NCI-H1694 treated with DMSO at 0.1 percent for 48 hours (cell line): ENCODE measurements at places on chromosomes 11 and 22.

GRCh38 chr11:126305699-126306098 lies 1.8 kb downstream of the DCPS start:
- DNase-seq: no peak

DNA sequence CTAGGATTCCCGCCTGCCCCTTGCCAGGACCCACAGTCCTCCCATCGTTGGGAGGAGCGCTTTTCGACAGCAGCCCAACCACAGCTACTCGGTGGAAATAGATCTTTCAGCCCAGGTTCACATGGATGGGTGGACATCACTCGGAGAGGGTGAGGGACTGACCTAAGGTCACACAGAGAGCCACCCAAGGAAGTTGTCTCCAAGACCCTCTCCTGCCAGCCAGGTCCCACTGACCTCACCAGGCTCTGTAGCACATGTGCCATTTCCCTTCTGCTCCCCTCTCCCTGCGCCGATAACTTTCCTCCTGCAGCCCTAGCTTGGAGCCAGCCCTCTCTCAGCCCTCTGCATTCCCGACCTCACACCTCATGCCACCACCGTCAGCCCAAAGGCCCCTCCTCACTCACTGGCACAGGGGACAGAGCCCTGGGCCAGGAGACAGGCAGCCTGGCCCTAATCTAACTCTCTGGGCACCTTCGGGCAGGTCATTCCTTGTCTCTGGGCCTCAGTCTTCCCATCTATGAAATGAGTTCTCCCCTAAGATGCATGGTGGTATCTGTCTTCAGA lies 4.7 kb downstream of the KCNJ4 start:
- no peak for DNase-seq

- no peak for DNase-seq
Observed at GRCh38 chr11:17019232-17019631, 5.0 kb upstream of the PLEKHA7 start.

DNA sequence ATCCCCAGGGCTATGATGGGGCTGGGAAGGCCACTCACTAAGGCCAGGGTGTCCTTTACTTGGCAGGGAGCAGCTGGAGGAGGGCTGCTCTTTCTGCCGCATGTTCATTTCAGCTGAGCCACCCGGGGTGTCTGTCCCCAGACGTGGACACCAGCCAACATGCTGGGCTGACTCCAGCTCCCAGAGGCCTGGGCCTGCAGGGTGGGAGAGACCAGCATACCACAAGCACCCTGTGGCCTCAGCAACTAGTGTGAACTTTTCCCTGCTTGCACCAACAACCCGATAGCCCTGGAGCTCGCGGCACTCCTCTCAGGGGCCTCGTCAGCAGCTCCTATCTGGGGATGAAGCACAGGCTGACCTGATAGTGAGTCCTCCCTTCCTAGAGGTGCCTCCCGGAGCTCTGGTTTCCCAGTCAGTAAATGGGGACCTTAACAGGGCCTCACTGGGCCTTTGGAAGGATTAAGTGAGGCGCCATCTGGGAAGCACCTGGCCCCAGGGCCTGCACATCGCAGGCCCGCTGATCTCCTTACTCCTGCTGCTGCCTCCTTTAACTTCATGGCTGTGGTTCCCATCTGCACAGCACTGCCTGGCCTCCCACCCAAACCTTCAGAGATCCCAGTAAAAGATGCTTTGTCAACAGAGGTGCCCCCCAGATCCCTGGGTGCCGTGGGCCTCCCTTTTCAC lies 83.4 kb downstream of the GALNT18 start:
- no peak for DNase-seq

GRCh38 chr22:50447576-50448551 lies 27.0 kb downstream of the SBF1 start:
- no peak for DNase-seq

DNA sequence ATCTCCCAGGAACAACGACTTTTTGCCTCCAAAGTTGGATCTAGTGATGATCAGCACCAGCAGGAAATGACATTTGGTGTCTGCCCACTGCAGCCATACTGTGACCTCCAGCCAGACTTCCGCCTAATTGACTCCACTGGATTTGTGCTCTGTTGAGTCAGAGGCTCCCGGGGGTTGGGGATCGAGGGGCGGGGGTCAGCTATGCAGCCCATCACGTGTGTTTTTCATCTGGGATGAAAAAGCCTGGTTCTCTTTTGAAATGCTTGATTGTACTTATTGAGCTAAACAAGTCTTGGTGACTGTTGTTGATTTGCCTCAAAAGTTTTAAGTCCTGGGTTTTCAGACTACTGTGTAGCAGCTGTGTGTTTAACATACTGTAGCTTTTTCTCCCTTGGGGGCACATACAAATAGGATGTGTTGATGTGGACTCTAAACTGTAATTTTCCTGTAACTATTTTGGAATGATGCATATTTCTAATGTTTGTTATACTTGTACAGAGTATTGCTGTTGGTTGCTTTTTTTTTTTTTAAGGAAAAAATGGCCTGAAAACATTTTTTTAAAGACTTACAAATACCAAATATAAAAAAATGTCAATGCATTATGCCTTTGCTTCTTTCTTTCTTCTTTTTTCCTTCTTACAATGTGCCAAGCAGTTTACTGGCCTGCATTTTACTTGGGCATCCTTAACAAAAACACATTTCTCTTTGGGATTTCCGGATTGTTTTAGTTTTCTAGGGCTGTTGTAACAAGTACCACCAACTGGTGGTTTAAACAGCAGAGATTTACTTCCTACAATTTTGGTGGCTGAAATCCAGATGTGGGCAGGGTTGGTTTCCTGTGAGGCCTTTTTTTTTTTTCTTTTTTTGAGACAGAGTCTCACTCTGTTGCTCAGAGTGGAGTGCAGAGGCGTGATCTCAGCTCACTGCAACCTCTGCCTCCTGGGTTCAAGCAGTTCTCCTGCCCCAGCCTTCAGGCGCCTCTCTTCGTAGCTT lies 46.1 kb upstream of the OR4B1 start:
- no peak for DNase-seq

DNA sequence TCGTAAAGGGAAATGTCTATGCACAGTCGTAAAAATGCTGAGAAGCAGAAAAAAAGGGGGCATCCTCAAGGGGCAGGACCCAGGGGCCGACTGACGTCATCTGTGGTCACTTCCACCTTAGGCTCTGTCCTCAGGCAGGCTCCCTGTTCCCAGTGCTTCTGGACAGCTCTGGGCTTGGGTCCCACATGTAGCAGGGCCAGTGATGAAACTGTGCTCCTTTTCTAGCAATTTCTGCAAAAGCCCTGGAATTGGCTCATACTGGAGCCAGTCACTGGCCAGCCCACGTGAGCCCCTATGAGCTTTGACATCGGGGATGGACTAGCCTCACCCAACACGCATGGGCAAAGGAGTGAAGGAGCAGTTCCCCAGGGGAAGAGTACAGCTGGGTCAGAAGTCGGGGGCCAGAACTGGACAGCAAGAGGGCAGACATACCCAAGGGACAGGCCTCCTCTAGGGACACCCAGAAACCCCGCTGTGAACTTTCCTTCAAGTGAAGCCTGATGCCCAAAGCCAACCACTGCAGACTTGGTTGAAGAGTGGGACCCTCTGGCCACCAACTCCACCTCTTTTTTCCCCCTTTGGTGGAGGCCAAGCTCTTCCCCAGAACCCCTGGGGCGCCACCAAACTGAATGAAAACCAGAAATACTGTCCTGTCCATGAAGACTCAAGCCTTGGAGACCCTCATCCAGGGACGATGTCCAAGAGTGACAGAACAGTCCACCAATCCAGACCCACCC lies 1349.0 kb downstream of the BRD1 start:
- DNase-seq: no peak

- no peak for DNase-seq
Observed at GRCh38 chr22:19610518-19611253, 86.5 kb upstream of the CLDN5 start.

DNA sequence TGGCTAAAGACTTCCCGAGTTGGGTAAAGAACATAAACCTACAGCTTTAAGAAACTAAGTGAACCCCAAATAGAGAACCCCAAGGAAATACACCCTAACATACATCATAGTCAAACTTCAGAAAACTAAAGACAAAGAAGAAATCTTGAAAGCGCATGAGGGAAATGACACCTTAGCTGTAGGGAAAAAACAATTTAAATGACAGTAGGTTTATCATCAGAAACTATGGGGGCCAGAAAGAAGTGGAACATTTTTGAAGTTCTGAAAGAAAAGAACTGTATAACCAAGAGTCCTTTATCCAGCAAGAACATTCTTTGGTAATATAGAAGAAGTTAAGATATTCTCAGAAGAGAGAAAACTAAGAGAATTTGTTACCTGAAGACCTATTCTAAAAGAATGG lies 15.5 kb upstream of the OR2AT4 start:
- no peak for DNase-seq

DNA sequence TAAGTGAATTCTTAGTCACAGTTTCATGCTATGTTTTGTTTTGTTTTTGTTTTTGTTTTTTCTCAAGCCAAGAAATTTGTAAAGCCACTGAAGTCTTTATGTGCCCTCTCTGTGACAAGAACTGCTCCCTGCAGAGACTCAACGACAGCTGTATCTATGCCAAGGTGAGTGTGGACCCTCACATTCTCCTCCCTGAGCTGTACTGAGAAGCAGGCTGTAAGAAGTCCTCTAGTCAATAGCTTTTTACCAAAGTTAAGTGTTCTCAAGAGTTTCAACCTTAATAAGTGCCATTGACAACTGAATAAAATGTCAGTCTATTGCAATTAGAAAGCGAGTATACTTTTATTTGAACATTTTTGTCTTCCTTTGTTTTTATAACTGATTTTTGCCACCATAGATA lies 18.9 kb downstream of the MUC15 start:
- no peak for DNase-seq

DNA sequence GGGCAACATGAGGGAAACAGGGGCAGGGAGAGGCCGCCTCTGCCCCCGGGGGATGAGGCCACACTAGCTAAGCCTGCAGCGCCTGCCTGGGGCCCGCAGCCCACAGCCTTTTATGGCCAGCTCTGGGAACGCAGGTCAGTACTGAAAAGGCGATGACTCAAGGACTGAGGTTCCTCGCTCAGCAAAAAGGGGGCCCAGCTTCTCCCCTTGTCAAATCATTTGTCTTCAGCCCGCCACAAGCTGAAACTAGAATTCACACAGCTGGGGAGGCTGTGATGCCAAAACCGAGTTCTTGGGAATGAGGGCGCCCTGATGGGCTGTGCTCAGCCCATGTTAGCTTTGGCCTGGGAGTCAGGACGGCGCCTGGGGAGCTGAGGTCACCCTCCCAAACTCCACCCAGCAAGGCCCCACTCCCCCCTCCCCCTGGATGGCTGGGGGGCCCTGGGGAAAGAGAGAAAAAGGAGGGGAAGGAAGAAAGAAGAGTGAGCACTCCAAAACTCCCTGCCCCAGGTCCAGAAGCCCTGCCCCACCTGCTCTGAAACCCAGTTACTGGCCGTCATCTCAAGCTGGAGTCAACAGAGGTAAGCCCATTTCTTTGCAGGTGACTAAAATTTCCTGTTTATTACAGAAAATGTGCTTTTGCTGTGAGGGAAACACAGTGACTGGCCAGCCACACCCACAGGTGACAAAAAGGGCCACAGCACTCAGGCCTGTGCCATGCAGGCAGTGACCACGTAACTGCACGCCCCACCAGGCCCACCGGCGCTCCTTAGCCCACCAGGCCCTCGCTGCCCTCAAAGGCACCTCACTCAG lies 13.7 kb downstream of the EHD1 start:
- DNase-seq: no peak

- DNase-seq: no peak
Observed at GRCh38 chr22:21593406-21594232, 26.1 kb downstream of the UBE2L3 start.

DNA sequence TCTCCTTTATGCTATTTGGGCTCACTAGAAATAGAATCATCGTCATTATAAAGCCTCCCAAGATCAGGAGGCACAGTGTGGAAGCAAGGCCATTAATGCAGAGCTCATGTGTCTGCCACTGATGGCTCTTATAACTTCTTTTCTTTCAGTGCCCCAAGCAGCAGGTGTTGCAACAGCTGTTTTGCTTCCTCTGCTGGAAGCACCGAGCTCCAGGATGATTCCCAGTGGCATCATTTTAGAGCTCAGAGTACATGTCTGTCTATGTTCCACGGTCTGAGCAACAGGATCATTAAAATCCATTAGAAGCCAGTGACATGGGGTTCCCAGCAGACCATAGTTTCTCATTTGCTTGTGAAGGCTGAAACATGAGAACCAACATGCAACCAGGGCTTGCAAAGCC lies 803.0 kb upstream of the FAT3 start:
- DNase-seq: peak; percentile 19

DNA sequence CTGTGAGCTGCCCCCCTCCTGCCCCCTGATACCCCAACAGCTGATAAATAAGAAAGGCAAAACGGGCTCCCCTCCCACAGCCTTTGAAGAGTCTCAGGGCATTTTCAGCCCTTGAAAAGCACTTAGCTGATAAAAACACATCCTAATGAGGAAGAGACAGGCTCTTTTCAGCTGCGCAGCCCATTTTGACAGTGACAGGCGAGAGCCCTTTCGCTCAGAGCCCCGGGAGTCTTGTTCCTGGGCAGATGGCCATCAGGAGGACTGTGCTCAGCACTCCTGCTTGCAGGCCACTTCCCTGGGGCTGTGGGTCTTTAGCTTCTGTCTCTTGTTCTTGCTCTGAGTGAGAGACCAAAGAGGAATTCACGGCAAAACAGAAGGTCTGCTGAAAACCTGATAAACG lies 757.2 kb downstream of the BRD1 start:
- DNase-seq: no peak

DNA sequence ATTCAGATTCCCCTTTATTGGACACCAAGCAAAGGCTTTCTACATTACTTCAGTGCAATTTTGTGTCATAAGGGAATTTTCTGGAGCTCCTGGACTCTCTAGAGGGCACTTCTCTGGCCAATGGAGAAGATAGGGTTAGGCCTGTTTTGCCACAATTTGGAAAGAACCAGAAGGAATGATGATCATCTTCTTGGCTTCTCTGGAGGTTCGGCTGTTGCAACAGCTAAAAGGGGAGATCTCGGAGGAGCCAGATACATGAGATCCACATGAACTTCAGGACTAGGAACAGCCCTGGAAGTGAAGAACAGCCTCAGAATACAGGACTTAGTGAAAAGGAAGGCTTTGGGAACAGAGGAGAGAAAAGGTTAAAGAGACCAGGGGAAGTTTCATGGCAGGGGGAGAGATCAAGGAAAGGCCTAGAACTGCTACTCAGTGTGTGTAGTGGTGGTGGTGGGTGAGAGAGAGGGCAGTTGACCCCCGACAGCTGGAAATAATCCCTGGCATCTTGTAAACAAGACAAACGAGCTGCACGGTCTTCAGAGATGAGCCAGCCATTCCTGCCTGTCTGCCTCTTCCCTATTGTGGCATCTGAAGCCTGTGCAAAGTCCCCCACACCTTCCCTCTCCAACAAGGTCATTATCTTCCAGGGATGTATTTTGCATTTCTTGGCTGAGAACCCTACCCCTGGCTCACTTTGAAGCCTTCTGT lies 83.8 kb downstream of the CCDC81 start:
- no peak for DNase-seq

DNA sequence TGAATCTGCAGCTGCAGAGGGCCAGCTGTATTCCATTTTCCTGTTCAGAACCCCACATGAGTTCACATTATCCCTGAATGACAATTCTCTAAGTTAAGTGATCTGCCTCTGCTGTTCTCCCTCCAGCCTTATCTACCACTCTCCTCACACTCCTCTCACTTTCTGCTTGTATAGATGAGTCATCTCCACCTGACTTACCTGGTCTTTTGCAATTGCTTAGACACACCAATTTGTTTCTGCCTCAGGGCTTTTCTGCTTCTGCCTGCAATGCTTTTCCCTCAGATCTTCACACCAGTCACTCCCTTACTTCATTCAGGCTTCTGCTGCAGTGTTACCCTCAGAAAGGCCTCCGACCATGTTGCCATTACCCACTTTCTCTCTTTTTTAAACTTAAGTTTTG lies 118.1 kb downstream of the ATM start:
- DNase-seq: no peak
